Uterus (tissue), 4 donors: ENCODE measurements at places on chromosomes 1 and 21. TPM values are rescaled to one million over a fixed set of nuclear protein-coding genes. Genes with fewer than 3 reads are reported as not detected.

DNA sequence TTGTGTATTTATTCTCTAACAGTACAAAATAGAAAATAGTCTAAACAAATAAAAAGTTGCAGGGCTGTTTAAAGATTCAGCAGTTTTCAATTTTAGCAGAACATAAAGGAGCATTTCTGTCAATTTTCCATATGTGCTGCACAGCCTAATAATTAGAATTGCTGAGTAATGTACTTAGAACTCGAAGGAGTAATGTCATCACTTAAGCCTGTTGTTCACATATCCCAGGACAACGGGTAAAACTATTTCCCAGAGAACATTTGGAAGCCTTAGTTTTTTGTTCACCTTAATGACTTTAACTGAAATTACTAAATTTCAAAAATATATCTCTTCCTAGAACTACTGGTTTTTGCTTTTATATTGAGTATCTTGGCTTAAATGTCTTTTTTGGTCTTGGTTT lies 81.6 kb downstream of the ZP4 start:
- H3K27ac ChIP-seq = no peak overlapping the region
- H3K4me3 ChIP-seq = no peak overlapping the region
- H3K4me1 ChIP-seq = no peaks in the 10 kb centered on the region
- H3K36me3 ChIP-seq = no peaks in the 10 kb centered on the region
- no peak for DNase-seq
- no peaks in the 10 kb centered on the region for H3K27me3 ChIP-seq

- no peaks in the 10 kb centered on the region for H3K4me1 ChIP-seq
- no peaks in the 10 kb centered on the region for H3K27me3 ChIP-seq
- no peak for DNase-seq
- no peaks in the 10 kb centered on the region for H3K36me3 ChIP-seq
Observed at GRCh38 chr1:74799119-74799657, 66.2 kb downstream of the TYW3 start.

DNA sequence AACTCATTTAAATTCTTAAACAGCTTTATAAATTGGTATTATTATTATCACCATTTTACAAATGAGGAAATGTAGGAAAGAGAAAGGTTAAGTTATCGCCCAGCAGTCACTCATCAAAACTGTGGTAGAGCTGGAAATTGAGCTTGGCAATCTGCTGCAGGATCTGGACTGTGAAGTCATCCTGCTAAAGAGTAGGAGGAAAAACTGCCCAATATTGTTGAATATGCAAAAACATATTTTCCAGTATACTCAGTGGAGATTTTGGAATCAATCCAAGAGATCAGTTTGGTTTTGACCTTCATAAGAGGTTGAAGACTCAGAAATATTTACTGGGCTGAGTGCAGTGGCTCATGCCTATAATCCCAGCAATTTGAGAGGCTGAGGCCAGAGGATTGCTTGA lies 16.9 kb upstream of the RC3H1 start:
- no peaks in the 10 kb centered on the region for H3K4me1 ChIP-seq
- H3K27me3 ChIP-seq = no peaks in the 10 kb centered on the region
- no peak for DNase-seq
- no peak overlapping the region for H3K27ac ChIP-seq
- no peaks in the 10 kb centered on the region for H3K36me3 ChIP-seq
- no peak overlapping the region for H3K4me3 ChIP-seq

DNA sequence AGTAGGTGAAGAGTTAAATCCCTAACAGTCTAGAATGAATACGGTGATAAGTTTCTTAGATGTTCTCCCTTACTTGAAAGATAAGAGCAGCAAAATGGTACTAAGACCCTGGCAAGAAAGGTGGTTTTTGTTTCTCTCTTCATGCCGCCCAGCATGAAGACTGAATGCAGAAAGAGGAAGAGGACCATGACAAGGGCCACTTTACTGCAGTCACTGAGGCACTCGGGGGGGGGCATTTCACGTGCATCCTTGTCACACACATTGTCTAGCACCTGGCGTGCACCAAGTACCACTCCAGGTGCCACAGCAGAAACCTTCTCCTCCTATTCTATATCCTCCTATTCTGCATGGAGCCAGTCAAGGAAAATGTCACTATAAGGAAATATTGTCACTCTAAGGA lies 222.0 kb downstream of the TOMM20 start:
- no peaks in the 10 kb centered on the region for H3K4me1 ChIP-seq
- no peak overlapping the region for H3K27ac ChIP-seq
- no peak overlapping the region for H3K4me3 ChIP-seq
- H3K27me3 ChIP-seq = no peaks in the 10 kb centered on the region
- no peaks in the 10 kb centered on the region for H3K36me3 ChIP-seq

- H3K27ac ChIP-seq = no peak overlapping the region
- no peaks in the 10 kb centered on the region for H3K4me1 ChIP-seq
- no peak for DNase-seq
- no peaks in the 10 kb centered on the region for H3K27me3 ChIP-seq
- no peak overlapping the region for H3K4me3 ChIP-seq
Observed at GRCh38 chr1:1626207-1627141, 5.5 kb upstream of the MMP23B start.

- H3K27me3 ChIP-seq = no peaks in the 10 kb centered on the region
- no peak for DNase-seq
- peak overlapping the region; percentile 66 for H3K27ac ChIP-seq
- no peaks in the 10 kb centered on the region for H3K36me3 ChIP-seq
- H3K4me1 ChIP-seq = no peaks in the 10 kb centered on the region
Observed at GRCh38 chr1:229229137-229229720, 41.7 kb upstream of the RAB4A start.

DNA sequence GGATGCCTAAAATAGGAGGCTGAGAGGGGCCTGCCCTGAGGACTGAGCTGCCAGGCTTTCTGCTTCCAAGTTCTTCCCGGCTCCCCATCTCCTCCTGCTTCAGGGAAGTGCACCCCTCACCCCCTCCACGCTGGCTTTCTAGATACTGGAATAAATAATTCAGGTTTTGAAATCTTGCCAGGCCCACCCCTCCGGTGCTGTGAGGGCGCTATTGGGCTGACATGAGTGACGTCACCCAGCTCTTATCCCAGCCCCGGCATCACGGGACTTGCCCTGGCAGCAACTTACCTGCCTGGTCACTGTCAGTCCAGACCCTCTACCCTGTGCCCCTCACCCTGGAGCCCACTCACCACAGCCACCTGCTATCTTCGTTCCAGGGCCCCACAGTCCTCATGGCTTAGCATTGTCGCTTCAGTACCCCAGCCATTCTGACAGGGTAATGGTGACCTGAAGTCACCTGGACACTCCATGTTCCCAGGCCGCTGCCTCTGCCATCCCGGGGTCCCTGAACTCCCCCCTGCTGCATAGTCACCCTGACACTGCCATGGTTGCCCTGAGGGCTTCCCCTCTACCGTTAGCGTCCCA lies 819 bp upstream of the GPR3 start:
- DNase-seq = peak; percentile 72
- no peaks in the 10 kb centered on the region for H3K36me3 ChIP-seq

GRCh38 chr1:228850141-228851100 lies 115.1 kb downstream of the RHOU start:
- no peak for DNase-seq
- H3K27me3 ChIP-seq = no peaks in the 10 kb centered on the region
- H3K4me1 ChIP-seq = no peaks in the 10 kb centered on the region
- H3K4me3 ChIP-seq = no peak overlapping the region
- no peak overlapping the region for H3K27ac ChIP-seq

DNA sequence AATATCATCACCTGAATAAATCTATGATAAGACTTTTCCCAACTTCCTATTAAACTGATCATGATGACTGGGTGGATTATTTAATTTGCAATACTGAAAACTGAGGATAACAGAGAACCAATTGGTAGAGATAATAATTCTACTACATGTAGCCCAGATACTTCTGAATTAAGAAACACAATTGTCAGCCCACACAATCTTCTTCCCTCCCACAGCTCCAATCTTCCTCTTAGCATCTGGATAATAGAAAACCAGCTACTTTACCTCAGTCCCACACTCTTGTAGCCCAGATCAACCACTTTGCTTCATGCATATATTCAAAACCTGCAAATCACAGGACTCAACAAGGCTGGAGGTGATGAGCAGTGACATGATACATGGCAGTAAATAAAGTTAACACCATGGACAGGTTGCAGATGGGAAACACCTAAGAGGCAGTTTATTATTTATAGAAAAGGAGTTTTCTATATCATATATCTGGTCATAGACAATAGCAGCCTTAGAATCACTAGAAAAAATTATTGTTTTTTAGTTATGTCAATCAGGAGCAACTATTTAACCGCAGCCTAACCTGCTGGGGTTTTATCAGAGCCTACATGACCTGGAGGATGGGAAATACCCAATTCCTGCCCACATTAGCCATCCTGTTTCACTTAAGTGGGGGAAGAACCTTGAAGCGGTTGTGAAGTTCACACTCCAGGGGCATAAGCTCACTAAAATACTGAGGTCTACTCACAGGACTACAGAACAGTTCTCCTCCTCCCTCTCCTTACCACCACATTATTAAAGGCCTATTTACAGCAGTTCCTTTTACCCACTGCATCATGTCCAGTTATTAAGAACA lies 16.7 kb downstream of the FRRS1 start:
- no peaks in the 10 kb centered on the region for H3K4me1 ChIP-seq
- H3K36me3 ChIP-seq = no peaks in the 10 kb centered on the region
- H3K27me3 ChIP-seq = no peaks in the 10 kb centered on the region
- no peak for DNase-seq

GRCh38 chr1:5947071-5947821 lies 45.0 kb downstream of the NPHP4 start:
- DNase-seq = no peak
- H3K27me3 ChIP-seq = no peaks in the 10 kb centered on the region
- no peak overlapping the region for H3K4me3 ChIP-seq
- H3K36me3 ChIP-seq = no peaks in the 10 kb centered on the region
- H3K4me1 ChIP-seq = no peaks in the 10 kb centered on the region

DNA sequence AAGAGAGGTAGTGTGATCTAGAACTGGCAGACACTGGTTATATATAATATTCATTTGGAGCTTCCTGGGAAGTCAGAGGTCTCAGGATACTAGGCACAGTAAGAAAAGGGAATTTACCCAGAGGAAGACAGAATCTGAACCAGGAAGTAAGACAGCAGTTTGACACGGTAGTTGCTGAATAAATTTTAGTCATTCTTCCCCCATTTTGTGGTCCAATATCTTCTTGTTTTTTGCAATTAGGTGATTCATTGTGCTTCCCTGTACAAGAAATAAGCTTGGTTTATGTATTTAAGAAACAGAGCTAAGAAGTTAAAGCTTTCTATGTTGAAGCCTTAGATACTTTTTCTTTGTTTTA lies 1.3 kb downstream of the TMEM167B start:
- H3K27me3 ChIP-seq = no peaks in the 10 kb centered on the region
- H3K4me3 ChIP-seq = peak overlapping the region; percentile 66
- peaks cover 8% of the 10 kb centered on the region for H3K4me1 ChIP-seq
- no peaks in the 10 kb centered on the region for H3K36me3 ChIP-seq
- H3K27ac ChIP-seq = peak overlapping the region; percentile 94

GRCh38 chr1:91582431-91582921 lies 81.8 kb downstream of the CDC7 start:
- peak overlapping the region; percentile 97 for H3K27ac ChIP-seq
- H3K4me3 ChIP-seq = no peak overlapping the region
- DNase-seq = peak; percentile 82
- no peaks in the 10 kb centered on the region for H3K4me1 ChIP-seq
- H3K36me3 ChIP-seq = no peaks in the 10 kb centered on the region
- H3K27me3 ChIP-seq = no peaks in the 10 kb centered on the region

DNA sequence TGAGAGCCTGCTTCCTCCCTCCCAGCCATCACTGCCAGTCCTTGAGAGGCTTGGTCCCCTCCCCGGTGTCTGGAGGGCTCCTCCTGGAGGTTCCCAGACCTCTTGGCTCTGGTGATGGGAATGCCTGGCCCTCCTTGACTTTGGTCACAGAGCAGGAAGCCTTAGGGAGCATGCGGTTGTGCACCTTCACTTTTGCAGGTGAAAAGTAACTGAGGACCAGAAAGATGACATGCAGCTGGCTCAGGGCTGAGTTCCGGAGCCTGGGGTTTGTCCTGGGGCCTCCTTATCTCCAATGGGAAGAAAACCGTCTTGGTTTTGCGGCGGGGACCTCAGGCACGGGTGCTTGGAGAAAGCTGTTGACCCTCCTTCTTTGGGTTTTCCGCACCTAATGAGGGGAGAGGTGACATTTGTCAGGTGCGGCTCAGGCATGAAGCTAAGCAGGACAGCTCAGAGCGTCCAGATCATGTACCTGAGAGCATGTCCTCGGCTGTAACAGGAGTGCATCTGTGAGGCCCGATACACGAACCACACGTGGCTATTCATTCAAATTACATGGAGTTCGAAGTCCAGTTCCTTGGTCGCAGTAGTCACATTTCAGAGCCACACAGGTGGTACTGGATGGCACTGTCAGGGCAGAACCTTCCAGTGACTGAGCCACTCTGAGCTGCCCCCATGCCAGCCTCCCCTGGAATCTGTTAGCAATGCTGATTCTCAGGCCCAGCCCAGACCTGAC lies 608 bp upstream of the MX2 start:
- H3K27ac ChIP-seq = peak overlapping the region; percentile 74
- H3K27me3 ChIP-seq = no peaks in the 10 kb centered on the region
- H3K4me1 ChIP-seq = no peaks in the 10 kb centered on the region
- no peak for DNase-seq

The TRIM67 gene
- total RNA-seq = 1.1 TPM

The LCE1E gene
- not detected for total RNA-seq

The MCOLN3 gene
- total RNA-seq = 3.8 TPM

The BROX gene
- 74.7 TPM for total RNA-seq

The GBP1 gene
- 57.9 TPM for total RNA-seq

The NR1I3 gene
- not detected for total RNA-seq

The TNFRSF4 gene
- not detected for total RNA-seq

The PGD gene
- total RNA-seq = 32.8 TPM

The OR2L8 gene
- total RNA-seq = not detected

The GUCA2B gene
- not detected for total RNA-seq

The IL12RB2 gene
- total RNA-seq = not detected

The NHLH1 gene
- not detected for total RNA-seq
